CD4-positive, alpha-beta T cell treated with Interleukin-2 at 100 ng/mL for 4 hours (primary cell): ENCODE measurements at places on chromosomes 4 and X.

DNA sequence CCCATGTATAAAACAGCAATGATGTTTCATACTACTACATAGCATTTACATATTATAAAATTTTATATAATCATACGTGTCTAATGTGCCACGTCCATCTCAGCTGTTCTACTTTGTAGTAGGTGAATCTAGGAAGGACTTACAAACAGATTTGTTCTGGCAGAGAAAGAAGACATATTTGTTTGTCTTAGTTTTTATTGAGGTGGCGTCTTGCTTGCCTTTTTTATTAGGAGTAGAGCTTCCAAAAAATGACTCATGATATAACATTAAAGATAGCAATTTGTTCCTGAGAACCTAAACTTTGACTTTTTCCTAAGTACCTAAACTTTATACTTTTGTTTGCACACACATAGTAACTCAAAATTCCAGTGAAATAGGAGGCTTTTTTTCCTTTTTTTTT is 64.6 kb downstream of the CLDN22 start:
- no peak for DNase-seq

GRCh38 chr4:158865520-158866177 is 96.8 kb downstream of the FNIP2 start:
- DNase-seq = no peak

DNA sequence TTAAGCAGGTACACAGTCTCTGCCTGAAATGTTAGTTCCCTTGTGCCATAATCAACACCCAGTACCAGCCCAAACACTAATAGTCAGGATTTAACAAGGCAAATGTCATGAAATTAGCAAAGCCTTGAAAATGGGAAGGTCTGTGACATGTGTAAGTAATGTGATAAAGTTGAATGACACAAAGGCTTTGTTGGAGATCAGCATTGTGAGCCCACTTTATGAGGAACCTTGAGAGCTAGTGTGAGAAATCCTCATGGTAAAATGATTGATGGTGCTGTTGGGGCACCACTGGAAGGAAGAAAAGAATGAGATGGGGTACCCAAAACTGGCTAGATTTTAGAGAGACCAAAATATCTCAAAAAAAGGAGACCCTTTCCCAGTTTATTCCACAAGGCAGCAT is 3.3 kb upstream of the LIN54 start:
- DNase-seq = no peak

DNA sequence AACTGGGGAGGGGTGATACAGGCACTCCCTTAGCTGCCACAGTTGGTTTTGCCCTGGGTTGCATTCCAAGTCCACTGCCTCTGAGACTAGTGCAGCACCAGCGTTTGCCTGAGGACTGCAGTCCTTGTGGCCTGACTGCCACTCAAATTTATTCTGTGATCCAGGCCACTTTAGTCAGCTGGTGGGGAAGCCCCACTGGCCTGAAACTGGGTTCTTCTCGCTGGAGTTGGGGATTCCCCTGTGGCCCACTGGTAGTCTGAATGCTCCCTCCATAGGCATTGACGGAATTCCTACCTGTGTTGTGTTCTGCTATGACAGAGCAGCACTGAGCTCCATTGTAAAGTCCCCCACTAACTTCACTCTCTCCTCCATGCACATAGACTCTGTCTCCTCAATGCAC is 63.8 kb downstream of the PTPN13 start:
- no peak for DNase-seq

GRCh38 chr4:15569746-15570145 is 85.4 kb downstream of the FBXL5 start:
- DNase-seq = no peak

DNA sequence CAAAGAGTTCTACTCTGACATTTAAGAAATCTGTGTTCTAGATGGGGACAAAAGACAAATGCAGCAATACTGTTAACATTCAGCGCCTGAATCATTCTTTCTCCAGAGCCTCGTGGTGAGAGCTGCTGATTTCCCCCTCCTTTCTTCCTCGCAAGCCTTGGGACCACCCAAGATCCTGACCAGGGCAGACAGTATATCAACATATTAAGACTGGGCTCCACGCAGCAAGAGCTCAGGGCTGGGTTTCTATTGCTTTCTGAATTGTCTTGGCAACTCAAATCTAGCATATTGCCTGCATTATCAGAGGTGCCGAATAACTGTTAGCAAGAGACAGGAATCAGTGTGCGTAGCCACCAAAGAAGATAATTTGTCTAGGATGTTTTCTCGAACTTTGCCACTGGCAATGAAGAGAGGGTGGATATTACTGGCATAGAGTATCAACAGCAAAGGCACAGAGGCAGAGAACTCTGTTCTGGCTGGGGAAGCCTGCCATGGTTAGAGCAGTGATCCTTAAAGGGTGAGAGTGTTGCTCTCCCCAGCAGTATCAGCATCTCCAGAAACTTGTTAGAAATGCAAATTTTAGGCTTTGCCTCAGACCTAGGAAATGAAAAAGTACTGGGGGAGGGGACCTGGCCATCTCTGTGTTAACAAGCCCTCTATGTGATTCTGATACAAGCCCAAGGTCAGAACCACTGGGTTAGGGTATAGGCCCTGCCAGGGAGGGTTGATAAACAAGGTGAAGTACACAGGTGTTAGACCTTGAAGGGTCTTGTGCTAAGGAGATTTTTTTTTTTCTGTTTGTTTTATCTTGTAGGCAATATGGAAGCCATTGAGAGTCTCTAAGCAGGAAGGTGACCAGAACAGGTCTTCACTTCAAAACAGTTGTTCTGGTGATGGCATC is 46.2 kb upstream of the MID1IP1 start:
- no peak for DNase-seq

DNA sequence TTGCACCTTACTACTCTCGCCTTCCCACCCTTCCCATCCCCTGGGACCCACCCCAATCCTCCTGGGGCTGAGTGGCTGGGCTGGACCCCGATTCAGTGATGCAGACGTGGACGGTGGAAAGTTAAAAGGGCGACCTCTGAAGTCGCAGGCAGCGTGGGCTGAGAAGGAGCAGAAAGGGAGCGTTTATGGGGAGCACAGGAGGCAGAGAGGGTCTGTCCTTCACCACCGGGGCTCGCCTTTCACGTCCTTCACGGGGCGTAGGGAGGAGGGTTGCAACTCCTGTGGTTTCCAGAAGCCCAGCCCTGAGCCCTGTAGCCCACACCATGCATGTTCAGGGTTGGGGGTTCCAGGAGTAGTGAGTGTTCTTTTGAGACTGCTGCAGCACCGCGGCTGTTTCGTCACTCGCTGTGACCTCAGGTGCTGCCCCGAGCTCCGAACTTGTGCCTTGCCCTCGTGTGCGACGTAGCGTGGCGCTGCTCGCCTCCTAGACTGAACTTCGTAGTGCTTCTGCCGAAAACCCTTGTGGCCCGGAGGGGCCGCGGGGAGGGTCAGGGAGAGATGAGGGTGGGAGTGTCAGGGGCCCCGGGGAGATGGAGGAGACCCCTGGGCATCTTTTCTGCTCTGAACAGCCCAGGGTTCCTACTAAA is 1.6 kb downstream of the NHS start:
- DNase-seq = no peak

DNA sequence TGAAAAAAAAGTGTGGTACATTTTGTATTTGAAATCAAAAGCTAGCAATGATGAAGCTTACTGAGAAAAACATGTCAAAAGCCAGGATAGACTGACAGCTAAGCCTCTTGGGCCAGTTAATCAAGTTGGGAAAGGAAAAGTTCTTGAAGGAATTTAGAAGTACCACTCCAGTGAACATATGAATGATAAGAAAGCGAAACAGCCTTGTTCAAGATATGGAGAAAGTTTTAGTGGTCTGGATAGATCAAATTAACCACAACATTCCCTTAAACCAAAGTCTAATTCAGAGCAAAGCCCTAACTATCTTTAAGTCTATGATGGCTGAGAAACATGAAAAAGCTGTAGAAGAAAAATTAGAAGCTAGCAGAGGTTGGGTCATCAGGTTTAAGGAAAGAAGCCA is 268.3 kb downstream of the PDHA2 start:
- no peak for DNase-seq

DNA sequence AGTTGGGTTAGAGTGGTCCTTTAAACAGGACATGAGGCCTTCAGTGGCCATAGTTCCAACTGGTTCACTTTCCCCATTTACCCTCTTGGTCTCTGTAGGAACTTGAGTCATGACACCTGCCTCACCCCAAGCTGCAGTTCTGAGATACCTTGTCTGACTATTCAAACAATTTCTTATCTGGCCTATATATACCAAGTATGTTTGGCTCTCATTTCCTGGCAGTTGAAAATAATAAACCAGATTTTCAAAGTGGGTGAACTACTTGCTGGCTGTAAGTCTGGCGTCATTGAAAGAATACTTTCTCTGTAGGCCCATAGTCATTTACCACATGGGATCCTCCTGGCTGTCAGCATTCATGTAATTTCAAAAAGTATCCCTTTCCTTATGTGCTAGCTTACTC is 228.8 kb downstream of the SHROOM3 start:
- no peak for DNase-seq

- DNase-seq = no peak
These were observed 64.7 kb upstream of the GPR78 start for GRCh38 chr4:8515316-8516060.

GRCh38 chrX:104205548-104205947 is 39.3 kb downstream of the FAM199X start:
- DNase-seq = no peak

- no peak for DNase-seq
These were observed 184.9 kb downstream of the NSUN7 start for GRCh38 chr4:40934676-40935075.

DNA sequence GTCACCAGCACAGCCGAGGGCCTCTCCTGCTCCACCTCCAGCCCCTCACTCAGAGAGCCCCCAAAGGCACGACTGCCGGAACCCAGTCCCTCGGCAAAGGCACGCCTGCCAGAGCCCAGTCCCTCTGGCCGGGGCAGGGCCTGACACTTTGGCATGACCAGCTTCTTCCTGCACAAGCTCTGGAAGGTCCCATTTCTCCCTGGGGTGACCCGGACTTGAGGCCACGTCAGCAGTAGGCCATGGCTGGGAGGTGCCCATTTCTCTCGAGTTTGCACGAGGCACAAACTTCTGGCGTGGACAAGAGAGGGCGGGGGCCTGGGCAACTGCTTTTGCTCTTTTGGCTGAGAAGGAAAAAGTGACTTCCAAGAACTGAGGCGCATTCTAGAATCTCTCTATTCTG is 62.2 kb upstream of the GPR78 start:
- DNase-seq = no peak

DNA sequence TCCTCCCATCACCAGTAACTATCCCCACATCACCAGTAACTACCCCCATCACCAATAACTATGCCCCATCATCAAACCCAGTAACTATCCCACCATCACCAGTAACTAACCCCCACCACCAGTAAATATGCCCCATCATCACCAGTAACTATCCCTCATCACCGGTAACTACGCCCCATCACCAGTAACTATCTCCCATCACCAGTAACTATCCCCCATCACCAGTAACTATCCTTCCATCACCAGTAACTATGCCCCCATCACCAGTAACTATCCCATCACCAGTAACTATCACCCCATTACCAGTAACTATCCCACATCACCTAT is 2.9 kb downstream of the ASMTL start:
- no peak for DNase-seq

DNA sequence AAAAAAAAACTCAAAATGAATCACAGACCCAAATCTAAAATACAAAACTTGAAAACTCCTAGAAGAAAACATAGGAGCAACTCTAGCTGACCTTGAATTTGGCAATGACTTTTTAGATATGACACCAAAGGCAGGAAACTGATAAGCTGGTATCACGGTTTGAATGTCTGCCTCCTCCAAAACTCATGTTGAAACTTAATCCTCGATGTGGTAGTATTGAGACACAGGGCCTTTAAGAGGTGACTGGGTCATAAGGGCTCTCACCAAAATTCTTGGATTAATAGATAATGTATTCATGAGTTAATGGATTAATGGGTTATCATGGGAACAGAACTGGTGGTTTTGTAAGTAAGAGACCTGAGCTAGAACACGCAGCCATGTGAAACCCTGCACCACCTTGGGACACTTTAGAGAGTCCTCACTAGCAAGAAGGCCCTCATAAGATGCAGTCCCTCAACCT is 40.5 kb downstream of the FRYL start:
- no peak for DNase-seq

- no peak for DNase-seq
These were observed 15.1 kb upstream of the FGFR3 start for GRCh38 chr4:1777822-1778641.

DNA sequence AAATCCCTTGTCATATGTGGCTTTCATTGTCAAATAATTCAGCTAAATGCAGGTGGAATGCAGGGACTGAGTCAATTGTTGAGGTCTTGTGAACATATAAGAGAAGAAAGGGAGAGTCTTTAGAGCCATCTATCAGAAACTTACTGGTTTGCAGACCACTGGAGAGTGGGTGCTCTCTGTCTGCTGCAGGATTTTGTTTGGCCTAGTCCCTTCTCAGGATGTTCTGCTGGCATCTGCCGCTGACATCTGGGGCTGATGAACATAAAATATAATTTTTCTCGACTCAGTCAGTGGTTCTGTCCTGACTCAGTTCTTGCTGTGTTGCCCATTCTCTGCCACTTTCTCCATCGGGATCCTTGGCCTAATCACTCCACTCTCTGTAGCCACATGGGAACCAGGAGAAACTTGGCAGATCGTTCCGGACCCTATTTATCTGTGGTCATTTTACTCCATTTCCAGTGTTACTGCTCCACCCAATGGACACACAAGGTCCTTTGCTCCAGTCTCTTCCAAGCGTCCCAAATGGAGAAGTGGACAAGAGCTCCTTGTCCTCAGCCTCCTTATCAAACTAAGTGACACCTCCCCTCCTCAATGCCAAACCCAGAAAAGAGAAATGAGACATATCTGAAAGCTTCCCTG is 436.2 kb downstream of the FAT4 start:
- DNase-seq = no peak

DNA sequence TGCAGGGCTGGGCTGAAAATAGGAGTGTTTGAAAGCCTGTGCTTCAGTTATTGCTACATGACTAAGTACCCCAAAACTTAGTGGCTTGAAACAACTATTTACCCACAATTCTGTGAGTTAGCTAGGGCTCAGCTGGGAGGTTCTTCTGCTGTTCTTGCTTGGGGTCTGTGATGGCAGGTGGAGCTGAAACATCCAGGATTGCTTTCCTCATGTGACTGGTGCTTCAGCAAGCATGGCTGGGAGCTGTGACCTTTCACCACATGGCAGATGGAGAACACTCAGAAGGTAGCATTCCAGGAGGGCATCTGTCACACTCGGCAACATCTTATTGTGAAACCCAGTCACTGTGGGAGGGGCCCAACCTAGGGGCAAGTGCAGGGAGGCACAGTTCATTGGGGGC is 57.0 kb upstream of the TBC1D14 start:
- no peak for DNase-seq

DNA sequence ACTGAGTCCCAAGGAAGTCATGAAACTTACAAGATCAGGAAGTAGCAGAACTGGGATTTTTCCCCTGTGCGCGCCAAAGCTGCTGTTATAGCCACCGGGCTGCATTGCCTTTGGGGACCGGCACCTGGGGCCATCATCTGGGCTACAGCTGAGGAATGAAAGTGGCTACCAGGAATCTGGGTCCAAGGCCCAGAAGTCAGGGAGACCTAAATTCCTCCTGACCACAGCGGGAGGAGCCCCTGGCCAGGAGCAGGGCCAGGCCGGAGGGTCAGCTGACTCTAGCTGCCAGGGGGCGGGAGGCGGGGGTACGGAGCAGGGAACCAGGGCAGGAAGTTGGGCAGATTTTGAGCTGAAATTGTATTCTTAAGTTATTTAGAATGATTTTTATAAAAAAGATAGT is 242.4 kb downstream of the EVC2 start:
- DNase-seq = no peak

- no peak for DNase-seq
These were observed 227.3 kb downstream of the QDPR start for GRCh38 chr4:17284323-17285175.
